Stimulated activated CD4-positive, alpha-beta T cell treated with anti-CD3 and anti-CD28 coated beads, Interleukin-15, amount 100 ng/mL, for 1 hour (primary cell): ENCODE measurements at places on chromosomes 7 and 10.

- DNase-seq: no peak
These were observed 109.7 kb downstream of the RAMP3 start for GRCh38 chr7:45267262-45267661.

DNA sequence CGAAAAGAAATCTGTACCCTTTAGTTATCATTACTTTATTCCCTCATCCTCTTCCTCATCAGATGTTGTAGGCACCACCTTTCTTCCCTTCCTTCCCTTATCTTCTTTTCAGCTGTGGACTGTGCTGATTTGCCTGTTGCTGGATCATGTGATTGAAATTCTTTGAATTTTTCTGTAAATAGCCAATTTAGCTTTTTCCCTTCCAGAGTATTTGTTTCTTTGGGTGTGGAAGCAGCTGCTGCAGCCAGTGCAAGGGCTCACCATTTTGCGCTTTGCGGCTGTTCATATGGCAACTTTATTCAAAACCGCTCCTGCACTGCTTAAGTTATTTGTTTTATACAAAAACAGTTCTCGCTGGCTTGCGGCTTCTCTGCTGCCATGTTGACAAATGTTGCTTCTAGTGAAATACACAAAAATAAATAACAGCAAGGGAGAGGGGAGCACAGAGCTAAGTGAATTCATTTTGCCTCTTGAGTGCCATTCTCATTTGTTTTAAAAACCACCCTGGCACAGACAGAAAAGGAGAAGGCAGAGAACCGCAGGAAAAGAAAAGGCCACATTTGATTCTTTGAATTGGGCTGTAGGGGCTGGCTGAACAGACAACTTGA, 151.2 kb downstream of the AUTS2 start:
- DNase-seq: no peak

DNA sequence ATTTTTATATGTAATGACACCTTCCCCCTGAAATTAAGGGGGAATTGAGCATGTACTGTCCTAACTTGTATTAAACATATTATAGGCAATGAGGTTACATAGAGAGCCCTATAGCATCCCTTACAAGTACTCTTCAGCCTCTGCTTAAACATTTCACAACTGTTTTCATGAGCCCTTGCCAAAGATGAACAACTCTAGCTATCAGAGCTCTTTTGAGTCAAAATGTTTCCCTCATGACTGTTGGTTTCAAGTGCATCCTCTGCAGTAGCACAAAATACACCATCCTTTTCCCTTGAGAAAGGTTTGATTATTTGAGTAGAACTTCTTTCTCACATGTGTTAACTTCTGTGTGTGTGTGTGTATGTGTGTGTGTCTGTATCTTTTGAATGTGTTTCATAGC, 1157.6 kb upstream of the CELF2 start:
- DNase-seq: no peak

GRCh38 chr7:69047151-69047754, 551.0 kb upstream of the AUTS2 start:
- DNase-seq: no peak

DNA sequence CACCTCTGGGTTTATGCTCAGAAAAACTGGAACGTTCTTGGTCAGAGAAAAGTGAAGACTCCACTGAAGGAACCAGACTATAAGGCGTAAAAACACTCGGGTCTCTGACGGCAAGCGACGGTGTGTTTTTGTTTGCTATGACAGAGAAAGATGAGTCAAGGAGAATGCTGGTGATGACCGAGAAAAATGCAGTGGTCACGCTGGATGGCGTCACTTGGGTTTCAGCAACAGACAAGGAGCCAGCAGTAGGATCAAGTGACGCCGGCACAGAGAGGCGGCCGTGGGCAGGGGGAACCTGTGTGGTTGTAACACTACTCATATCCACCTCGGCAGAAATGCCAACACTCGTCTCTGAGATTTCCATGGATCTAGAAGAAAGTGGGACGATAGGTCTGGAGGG, 63.4 kb downstream of the KIAA1549 start:
- DNase-seq: no peak
